Stimulated activated CD8-positive, alpha-beta memory T cell treated with anti-CD3 and anti-CD28 coated beads, Interleukin-4, amount 100 ng/mL, for 4 hours (primary cell): ENCODE measurements at places on chromosomes 1 and 21.

DNA sequence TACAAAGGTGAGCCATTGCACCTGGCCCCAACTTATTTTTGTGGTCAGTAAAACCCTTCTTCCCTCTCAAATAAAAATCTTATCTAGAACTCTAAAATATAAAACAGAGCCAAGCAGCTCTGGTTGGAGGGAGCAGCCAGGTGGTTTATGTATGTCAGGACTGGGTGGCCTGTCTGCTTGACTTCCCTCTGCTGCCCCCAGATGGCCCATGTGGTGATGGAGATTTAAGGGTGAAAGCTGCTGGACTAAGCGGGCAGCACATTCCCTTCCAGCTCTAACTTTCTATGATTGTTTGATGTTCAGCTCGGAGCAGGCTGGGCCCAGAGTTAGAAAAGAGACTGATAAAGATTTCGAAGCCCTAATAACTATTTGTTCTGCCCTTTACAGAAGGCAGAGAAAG is 11.9 kb upstream of the PAQR6 start:
- DNase-seq = no peak

DNA sequence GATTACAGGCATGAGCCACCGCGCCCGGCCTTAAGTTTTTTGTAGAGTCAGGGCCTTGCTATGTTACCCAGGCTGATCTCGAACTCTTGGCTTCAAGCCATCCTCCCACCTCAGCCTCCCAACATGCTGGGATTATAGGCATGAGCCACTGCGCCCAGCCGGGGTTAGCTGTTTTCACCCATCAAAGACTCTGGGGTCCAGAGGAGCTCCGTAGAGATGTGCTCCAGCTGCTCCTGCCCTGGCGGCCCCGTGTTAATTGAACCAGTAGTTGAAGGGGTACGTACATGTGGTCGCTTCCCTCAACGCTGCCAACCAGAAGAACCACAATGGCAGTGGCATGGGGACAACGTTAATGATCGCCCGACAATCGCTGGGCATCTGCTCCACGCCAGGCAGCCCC is 72.0 kb downstream of the NPHP4 start:
- no peak for DNase-seq

DNA sequence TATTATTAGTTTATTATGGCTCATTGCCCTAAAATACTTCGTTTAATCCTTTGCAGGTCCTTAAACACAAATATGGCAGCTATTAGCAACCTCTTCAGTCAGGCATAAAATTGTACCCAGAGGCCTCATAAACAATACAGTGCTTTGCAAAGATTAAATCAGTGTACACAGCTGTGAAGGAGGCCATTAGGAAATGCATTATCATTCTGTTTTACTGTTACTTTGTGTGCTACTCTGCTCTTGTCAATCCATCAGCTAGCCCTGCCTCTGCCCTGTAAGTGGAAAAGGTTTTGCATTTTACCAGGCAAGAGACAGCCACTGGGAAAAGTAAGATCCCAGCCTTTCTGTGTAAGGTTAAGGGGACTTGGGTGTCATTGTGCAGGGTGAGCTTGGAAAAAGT is 415.7 kb upstream of the DAB1 start:
- DNase-seq = no peak

GRCh38 chr21:19781881-19782652 is 1216.1 kb upstream of the NCAM2 start:
- DNase-seq = no peak

GRCh38 chr1:119799599-119800177 is 11.6 kb downstream of the REG4 start:
- no peak for DNase-seq

- no peak for DNase-seq
Observed at GRCh38 chr1:225508538-225509375, 80.9 kb upstream of the LBR start.

DNA sequence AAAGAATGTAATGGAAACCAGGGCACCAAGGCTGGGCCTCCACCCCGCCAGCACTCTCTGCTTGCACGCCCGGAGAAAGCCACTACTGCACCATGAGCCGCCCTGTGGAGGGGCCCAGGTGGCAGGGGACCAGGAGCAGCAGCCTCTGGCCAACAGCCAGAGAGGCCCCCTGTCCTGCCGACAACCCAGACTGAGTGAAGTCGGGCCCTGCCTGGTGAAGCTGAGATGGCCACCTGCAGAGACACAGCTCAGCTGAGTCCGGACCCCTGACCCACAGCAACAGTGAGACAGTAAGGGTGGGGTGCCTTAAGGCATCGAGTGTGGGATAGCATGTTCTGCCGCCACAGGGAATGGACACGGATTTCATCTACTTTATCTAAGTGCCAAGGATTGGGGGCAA is 28.9 kb downstream of the WDR4 start:
- DNase-seq = no peak

- DNase-seq = no peak
Observed at GRCh38 chr21:36980280-36981048, 14.0 kb upstream of the HLCS start.

GRCh38 chr1:71785000-71785399 is 497.3 kb downstream of the NEGR1 start:
- no peak for DNase-seq

GRCh38 chr1:13769212-13769611 is 69.2 kb downstream of the PRDM2 start:
- DNase-seq = no peak

- DNase-seq = no peak
Observed at GRCh38 chr1:21414015-21414414, 25.9 kb upstream of the NBPF3 start.

- DNase-seq = no peak
Observed at GRCh38 chr1:221165839-221166500, 286.7 kb downstream of the HLX start.

- no peak for DNase-seq
Observed at GRCh38 chr1:151986501-151987190, 7.0 kb downstream of the S100A10 start.

DNA sequence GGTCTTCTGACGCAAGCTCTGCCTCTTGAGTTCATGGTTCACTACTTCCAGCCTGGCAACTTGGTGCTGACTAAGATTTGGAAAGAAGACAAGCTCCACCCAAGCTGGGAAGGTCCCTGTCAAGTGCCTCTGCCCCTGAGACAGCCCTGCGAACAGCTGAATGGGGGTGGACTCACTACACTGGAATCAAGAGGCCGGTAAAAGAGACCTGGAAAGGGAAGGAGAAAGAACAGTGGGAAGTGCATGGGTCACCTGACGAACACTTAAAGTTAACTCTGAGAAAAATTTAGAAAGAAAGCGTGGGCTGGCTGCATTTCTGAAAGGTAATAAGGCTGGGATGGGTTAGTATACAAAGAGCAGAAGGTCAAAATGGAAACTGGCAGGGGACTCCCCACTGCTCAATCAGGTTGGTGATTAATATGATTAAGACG is 26.1 kb upstream of the ZNF496 start:
- no peak for DNase-seq

- DNase-seq = no peak
Observed at GRCh38 chr1:175725684-175726083, 17.7 kb downstream of the TNR start.

DNA sequence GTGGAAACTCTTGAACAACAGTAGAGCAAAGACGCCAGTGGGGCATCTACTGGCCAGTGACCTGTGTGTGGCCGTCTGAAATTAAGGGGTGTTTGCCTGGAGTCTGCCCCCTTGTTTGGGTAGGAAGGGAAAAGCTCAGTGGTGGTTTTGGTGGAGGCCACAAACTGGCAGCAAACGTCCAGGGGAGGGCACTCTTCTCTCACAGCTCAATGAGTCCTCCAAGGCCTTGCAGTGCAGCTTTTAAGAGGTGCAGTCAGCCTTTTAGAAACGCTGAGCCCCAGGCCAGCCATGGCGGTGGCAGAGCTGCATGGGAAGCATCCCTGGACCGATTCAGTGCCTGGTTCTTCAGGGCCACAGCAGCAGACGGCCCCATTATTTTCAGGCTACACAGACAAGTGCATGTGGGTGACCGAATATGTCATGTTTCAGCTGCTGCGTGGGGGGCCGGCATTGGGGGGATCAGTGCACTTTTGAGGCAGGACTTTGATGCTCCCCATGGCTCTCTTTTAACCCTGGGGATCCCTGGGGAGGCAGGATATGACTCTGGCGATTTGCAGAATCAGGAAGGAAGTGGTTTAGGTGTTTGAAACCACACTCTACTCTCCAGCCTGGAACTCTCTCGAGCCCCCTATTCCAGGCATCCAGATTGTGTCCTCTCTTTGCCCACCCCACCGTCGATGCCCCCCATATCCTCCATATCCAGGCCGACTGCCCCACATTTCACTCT is 414.0 kb downstream of the PRDM2 start:
- no peak for DNase-seq

GRCh38 chr1:162535501-162535900 is 26.0 kb upstream of the UAP1 start:
- no peak for DNase-seq

DNA sequence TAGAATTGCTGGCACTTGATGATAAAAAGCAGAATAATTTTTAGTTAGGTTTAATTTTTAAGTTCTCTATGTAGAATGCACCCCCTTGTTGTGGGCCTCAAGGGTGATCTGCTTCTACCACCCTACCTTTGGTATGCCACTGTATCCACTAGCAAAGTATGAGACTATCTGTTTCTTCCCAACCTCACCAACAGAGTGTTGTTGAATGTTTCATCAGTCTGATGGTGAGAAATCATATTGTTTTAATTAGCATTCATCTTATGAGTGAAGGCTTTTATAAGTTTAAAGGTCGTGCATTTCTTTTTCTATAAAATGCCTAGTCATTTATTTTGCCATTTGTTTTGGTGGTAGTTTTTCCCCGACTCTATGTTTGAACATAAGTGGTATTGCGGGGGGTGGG is 141.0 kb downstream of the MAGI3 start:
- no peak for DNase-seq

DNA sequence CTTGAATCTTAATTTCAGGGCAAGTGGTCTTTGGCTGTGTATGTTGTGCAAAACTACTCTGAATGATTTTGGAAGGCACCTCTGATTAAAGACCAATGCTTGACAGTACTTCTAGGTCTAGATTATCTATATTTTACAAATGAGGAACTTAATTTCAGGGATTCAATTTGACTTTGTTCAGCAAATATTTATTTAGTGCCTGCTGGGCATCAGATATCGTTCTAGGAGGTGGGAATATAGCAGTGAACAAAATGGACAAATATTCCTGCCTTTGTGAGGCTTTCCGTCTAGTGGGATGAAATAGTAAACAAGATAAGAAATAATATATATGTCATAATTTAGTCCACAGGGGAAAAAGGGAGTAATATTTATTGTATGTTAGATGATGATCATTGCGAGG is 4.7 kb downstream of the ZNF326 start:
- no peak for DNase-seq

DNA sequence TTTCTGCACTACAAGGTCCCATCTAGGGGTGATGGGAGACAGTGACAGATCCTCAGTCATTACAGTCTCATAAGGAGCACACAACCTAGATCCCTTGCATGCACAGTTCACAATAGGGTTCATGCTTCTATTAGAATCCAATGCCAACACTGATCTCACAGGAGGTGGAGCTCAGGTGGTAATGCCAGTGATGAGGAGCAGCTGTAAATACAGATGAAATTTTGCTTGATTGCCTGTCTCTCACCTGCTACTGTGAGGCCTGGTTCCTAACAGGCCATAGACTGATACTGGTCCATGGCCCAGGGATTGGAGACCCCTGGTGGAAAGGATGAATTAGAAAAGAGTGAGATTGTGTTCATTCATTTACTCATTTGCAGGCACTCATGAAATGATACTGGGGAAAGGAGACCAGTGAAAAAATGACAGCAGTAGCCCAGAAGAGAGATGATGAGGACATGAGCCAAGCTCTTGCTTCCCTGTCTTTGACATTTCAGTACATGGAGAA is 251.6 kb upstream of the DUSP10 start:
- DNase-seq = no peak

DNA sequence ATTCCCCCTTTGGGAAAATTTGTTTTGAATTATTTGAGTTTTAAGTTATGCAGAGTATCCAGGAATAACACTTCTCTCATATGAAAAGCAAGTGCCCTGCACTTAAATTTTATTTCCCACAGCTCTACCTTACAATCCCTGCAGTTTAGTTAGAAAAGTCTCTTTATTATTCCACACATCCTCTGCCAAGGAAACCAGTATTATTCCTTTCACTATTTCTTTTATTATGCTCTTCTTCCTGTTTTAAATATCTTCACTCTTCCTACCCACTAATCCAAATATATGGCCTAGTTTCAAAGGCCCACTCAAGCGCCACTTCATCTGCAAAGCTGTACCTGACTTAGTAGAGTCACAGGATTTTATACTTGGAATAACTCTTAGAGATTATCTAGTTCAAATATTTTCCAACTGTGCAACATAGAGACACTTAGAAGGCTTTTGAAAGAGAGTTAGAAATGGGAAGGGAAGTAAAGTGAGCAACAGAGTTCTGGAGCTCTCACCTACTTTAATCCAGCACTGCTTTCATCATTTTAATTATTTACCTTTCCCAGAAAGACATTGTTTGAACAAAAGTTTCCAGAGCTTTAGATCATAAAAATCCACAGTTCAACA is 97.2 kb upstream of the LYPLAL1 start:
- no peak for DNase-seq

- DNase-seq = no peak
Observed at GRCh38 chr1:165324050-165324449, 32.5 kb downstream of the LMX1A start.

- no peak for DNase-seq
Observed at GRCh38 chr21:42665484-42665883, 12.1 kb downstream of the PDE9A start.

DNA sequence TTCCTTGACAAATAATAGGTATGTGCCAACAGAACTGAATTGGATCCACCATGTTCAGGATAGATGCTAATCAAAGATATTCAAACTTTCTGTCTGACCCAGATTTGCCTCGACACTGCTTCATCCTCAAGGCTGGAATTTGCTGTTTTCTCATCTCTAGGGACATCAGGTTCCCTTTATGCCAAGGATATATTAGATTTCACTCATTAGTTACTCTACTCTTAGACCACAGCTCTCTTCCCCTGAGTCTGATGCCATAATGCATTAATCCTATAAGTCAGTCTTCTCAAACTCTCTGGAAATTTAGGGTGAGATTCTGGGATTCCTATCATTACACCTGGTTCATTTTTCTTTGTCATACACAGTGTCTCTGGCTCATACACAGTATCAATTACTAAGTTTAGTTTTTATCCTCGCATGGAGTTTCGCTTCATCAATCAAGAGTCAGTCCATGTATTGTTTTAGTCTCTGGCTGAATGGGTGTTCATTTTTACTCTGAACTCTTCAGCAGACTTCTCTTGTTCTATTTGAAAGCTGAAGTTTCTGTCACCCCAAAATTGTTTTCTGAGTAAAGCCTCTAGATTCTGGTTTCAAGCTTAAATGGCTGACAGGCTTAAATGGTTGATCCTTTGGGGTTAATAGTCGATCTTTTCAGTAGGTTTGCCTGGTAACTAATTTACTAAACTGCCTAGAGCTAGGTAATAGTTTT is 9.3 kb upstream of the DCAF6 start:
- no peak for DNase-seq

DNA sequence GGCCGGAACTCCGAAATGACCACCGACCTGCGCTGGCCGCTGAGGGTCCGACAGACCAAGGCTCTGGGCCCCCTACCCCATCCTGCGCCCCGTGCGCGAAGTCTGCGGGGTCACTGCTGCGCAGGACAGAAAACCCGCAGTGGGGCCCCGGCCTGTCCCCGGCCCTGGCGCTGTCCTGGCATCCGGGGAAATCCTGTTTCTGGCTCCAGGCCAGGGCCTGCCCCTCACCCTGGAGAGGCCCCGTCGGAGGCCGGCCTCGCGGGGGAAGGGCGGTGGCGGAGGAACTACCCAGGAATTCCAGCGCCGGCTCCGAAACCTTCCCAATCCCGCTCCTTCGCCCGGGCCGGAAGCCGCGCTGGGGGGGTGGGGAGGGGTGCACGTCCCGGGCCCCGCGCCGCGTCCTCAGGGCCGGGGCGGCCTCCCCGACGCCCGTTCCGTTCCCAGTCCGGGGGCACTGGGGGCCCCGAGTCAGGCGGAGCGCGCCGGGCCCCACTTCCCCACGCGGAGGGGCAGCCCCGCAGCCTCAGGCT is 77.0 kb downstream of the MORN1 start:
- no peak for DNase-seq
